Activated CD8-positive, alpha-beta memory T cell treated with anti-CD3 and anti-CD28 coated beads, Interleukin-2, amount 50 U/mL, for 4 hours (primary cell): ENCODE measurements at places on chromosomes 2 and 18.

GRCh38 chr2:14773696-14774095 lies 141.2 kb downstream of the LRATD1 start:
- DNase-seq: no peak

GRCh38 chr2:75807992-75808391 lies 97.3 kb upstream of the GCFC2 start:
- no peak for DNase-seq

- DNase-seq: no peak
Measured at GRCh38 chr2:134413430-134413829, 159.6 kb downstream of the MGAT5 start.

GRCh38 chr2:117064021-117064420 lies 750.5 kb upstream of the DDX18 start:
- DNase-seq: no peak

- no peak for DNase-seq
Measured at GRCh38 chr2:85907671-85908157, 18.9 kb upstream of the ST3GAL5 start.

DNA sequence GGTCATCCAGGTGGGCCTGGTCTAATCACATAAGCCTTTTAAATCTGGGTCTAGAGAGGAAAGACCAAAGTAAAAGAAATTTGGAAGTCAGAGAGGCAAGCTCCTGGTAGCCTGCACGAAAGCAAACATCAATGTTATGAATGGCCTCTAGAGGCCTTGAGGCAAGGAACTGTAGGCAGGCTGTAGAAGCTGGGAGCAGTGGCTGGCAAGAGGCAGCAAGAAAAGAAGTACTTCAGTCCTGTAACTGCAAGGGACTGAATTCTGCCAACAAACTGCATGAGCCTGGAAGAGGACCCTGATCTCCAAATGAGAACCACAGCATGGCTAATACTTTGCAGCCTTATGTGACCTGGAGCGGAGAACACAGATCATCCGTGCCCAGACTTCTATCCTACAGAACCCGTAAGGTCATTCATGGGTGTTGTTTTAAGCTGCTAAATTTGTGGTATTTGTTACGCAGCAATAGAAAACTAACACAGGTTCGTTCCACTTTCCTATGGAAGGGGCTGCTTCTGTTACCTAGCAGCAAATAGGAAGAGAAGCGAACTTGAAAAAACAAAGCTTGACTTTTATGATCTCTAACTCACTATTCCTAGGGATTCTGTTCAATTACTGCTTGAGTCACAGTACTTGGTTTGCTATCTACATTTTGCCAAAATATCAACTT lies 1.2 kb downstream of the IMMT start:
- no peak for DNase-seq

GRCh38 chr2:28649481-28650265 lies 102.0 kb upstream of the PPP1CB start:
- DNase-seq: no peak

DNA sequence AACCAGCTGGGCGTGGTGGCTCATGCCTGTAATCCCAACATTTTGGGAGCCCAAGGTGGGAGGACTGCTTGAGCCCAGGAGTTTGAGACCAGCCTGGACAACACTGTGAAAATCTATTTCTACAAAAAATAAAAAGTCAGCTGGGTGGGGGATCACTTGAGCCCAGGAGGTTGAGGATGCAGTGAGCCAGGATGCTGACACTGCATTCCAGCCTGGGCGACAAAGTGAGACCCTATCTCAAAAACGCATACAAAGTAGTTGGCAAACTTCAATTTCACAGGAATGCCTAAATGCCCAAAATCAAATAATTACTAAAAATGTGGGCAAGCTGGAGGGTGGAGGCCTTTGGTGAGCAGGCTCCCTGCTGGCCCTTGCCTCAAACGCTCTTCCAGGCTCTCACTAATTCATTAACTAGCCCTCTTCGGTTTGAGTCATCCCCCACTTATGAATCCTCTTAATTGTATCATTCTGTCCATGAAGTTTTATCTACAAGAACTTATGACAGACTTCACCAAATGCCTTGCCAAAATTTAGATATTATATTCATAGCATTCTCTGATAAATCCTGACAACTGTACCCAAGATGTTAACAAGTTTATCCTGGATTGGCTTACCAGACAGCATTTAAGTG lies 68.7 kb upstream of the ZFP36L2 start:
- no peak for DNase-seq

GRCh38 chr2:234293973-234294372 lies 202.9 kb downstream of the ARL4C start:
- DNase-seq: no peak

- no peak for DNase-seq
Measured at GRCh38 chr2:18623782-18624181, 34.4 kb upstream of the NT5C1B start.

DNA sequence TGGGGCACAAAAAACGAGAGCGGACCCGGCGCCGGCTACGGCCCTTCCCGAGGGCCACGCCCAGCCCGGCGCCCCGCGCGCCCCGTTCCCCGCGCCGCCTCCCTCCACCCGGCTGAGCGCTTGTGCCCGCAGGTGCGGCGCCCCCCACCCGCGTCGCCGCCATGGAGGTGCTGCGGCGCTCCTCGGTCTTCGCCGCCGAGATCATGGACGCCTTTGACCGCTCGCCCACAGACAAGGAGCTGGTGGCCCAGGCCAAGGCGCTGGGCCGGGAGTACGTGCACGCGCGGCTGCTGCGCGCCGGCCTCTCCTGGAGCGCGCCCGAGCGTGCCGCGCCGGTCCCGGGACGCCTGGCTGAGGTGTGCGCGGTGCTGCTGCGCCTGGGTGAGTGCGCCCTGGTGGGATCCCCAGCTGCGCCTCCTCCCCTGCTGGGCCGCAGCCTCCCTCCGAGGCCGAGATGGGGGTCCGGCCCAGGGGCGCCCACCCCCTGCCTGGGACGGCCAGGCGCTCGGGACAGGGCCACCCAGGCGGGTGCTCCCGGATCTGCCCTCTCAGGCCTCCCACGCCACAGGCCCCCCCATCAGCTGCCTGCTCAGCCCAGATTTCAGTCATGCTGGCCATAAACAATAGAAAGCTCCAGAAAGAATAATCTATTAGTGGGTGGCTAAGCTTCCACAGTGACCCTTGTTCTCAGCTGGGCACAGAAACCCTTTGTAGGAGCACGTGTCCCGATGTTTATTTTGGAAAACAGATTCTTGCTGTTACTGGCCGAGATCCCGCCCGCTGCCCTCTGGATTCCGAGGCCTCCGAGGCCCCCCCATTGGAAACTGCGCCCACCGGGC lies 997 bp downstream of the BOK start:
- no peak for DNase-seq

DNA sequence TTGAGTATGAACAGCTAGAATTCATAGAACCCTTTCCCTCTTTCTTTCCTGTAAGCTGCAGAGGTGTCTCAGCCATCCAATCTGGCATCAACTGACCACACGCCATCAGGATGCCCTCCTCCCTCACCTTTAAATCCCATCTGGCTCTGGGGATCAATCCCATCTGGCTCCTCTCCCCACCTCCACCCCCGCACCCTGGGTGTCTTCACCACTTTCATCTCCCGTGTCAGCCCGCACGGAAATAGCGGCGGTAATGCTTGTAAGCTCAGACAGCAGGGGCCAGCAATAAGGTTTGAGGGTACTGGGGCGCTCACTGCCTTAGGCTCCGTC lies 508 bp upstream of the TUBA4B start:
- peak; percentile 44 for DNase-seq

DNA sequence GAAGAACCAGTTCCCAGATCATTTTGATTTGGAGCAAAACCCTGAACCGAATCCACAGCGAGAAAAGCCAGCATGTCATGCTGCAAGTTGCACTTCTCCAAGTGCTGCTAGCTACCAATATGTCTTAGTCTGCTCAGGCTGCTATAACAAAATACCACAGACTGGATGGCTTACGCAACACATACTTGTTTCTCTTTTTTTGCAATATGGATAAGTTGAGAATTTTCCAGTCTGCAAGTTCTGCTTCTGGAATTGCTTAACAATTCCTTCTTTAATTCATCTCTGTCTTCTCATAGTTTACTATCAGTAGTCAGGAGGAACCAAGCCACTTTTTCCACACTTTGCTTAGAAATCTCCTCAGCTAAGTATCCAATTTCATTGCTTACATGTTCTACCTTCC lies 105.9 kb upstream of the RBBP8 start:
- no peak for DNase-seq

- DNase-seq: no peak
Measured at GRCh38 chr2:119083416-119083815, 75.1 kb downstream of the C1QL2 start.

- DNase-seq: no peak
Measured at GRCh38 chr18:44592639-44593038, 88.0 kb upstream of the SETBP1 start.

- no peak for DNase-seq
Measured at GRCh38 chr18:35618696-35619095, 37.2 kb downstream of the GALNT1 start.

DNA sequence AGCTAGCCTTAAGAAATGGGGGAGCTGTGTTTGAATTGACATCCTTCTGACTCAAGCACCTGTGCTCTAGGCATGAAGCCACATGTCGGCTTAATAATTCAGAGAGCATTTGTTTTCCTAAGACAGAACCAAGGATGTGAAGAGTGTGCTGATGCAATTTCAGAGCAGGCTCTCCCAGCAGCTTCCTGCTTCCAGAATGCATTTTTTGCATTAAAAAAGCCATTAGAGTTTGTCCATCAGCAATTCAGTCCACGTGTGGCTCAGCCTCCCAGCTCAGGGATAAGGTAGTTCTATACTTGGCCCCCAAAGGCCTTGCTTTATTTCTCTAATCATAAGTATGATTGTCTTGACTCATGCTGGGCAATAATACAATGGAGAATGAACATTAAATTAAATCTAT lies 37.7 kb downstream of the DOCK10 start:
- DNase-seq: no peak

DNA sequence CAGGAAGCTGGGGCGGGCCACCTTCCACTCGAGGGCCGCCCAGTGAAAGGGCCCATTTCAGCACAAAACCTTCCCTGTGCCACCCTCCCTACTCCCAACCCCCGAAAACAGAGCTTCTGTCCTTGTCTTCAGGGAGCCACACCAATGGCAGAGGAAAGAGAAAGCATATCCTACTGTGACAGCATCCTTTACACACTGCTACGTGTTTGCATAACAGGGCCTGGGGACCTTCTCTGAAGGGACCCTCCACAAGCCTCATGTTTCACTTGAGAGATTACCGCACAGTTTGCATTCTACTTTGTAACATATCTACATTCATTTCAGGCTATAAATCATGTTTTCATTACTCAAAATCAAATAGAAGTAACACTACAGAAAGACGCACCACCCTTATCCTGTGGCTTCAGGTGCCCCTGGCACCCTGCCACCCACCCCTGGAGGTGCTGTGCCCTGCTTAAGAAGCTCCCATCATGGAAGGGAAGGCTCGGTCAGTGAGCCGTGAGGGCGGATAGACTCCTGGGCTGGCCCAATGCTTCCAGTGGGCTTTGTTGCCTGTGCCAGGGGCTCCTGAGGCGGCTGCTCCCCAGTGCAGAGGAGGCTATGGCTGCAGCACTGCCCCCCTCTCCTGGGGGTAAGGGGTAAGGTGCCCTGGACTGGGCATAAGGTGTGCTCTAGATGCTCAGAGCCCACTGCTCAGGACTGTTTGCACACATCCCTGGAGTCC lies 52.0 kb downstream of the EIPR1 start:
- DNase-seq: no peak

- DNase-seq: no peak
Measured at GRCh38 chr2:27993402-27993787, 102.9 kb downstream of the BABAM2 start.

DNA sequence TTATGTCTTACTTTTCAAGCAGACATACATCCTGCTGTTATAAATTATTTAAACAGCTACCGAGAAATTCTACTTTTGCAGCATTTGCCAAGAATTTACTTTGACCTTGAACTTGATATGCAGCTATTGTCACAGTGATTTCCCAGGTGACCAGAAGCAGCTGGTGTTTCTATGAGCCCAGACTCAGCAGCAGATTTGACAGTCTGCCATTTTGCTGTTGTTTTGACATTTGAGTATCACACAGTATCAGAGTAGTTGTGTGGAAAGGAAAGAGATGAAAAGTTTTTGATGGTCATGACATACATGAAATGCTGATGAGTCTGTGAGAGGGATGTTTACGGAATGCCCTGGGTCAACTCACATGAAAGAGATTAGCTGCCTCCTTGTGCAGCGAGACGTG lies 6.6 kb upstream of the CCDC195 start:
- DNase-seq: no peak

- no peak for DNase-seq
Measured at GRCh38 chr2:199057936-199058335, 399.8 kb downstream of the SATB2 start.

DNA sequence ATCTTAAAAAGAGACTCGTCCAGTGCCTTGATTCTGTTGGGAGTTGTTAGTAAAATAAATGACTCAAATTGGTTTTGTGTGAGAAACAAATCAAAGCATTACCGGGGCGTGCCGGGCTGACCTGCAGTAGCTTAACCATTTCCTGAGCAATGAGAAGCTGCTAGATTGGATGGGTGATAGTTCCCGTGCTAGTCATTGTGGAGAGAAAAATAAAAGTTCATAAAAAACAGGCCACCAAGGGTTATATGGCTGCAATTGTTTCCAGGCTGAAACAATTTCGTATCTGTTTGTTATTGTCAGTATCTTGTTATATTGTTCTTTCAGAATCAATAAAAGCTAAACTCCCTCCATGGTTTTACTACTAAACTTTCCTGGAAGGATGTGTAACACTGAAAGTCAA lies 314.4 kb downstream of the MTX2 start:
- DNase-seq: no peak

- DNase-seq: no peak
Measured at GRCh38 chr2:28273751-28274150, 118.9 kb upstream of the FOSL2 start.

DNA sequence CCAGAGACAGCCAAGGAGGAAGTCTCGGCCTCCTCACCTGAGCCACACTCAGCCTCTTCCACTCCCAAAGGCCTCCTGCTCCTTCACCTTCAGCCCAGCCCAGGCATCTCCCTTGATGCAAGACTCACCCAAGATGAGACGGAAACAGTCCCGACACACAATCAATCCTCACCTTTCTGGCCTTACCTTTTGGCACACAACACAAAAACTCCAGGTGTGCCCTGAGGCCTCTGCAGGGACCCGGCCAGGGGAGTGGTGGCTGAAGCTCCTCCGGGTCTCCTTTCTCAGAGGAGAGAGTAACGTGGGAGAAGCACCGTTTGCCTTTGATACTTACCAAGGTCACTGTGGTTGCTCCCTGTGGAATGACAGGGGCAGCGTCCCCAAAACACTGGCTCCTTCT lies 23.8 kb upstream of the EFHD1 start:
- DNase-seq: no peak

- DNase-seq: no peak
Measured at GRCh38 chr2:233473386-233473791, 93.2 kb downstream of the USP40 start.
